Activated T-helper 1 cell treated with anti-CD3 and anti-CD28 coated beads, Interleukin-2, amount 50 U/mL, for 16 hours (primary cell): ENCODE measurements at places on chromosomes 7 and 10.

DNA sequence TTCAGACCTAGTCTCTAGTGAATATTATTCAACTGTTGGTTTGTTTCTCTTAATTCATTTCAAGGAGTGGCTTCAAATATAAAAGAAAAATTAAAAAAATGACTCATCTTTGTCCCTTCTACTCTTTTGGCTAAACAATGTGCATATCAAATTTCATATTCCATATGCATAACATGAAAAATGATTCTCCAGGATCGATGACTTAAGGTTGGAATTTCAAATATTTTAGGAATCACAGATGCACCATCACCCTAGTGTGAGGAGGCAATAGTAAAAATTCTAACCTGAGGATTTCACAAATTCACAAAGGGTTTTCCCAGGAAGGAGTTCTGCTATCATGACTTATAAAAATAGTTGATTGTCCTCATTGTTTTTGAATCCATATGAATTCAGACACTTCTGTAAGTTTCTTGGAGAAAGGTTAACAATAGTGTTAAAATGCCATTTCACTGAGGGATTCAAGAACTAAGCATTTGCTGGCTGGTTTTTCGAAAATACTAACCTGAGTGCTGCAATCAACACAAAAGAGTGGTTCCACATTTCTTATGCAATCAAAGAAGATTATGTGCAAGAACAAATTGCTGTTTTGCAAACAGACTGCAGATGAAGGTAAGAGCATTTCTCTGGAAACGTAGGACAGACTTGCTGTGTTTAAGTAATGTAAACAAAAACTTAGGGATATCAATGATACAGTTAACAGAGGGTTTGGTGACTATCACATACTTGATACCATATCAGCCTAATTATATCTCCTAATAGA, 547.5 kb upstream of the LRRTM3 start:
- DNase-seq: no peak

- no peak for DNase-seq
These were observed 1.8 kb downstream of the MUC17 start for GRCh38 chr7:101021703-101022102.

GRCh38 chr10:17438583-17438982, 15.8 kb downstream of the ST8SIA6 start:
- no peak for DNase-seq

DNA sequence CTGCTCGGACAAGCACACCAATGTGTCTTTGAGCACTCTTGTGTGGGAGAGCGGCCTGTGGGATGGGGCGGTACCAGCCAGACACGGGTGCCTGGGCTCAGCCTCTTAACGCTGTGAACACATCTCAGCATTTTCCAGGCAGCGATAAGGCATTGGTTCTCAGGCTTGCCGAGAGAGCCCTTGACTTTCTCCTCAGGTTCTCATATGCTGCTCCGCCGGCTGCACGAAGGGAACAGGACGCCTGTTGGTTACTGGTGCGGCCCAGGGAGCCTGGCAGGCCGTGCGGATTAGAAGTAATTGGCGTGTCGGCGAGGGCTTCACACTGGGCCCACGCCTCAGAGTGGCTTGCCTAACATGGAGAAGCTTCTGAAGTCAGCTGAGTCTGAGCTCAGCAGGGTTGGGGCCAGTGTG, 456.7 kb upstream of the FOXK1 start:
- no peak for DNase-seq

GRCh38 chr7:25611196-25611595, 382.9 kb upstream of the NPVF start:
- no peak for DNase-seq

GRCh38 chr10:113199459-113199858, 249.4 kb downstream of the TCF7L2 start:
- no peak for DNase-seq

GRCh38 chr10:124198125-124198501, 104.7 kb upstream of the CHST15 start:
- DNase-seq: no peak

DNA sequence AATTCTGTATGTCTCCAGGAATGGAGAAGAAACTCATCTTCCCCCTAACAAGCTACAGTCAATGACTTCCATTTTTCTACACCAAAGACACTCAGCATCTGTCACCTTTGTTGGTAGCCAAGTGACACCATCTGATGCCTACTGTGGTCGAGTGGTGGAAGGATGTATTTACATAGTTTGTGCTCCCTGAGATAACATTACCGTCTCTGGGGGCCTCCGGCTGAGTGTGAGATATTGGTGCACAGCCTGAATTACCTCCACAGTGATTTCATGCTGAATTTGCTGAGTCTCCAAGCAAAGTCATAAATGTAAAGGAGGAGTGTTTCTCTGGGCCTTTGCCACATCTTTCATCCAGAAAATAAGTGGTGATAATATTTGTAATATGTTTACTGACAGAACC, 114.0 kb downstream of the GRID1 start:
- no peak for DNase-seq

GRCh38 chr10:123472606-123473005, 193.5 kb upstream of the GPR26 start:
- no peak for DNase-seq

DNA sequence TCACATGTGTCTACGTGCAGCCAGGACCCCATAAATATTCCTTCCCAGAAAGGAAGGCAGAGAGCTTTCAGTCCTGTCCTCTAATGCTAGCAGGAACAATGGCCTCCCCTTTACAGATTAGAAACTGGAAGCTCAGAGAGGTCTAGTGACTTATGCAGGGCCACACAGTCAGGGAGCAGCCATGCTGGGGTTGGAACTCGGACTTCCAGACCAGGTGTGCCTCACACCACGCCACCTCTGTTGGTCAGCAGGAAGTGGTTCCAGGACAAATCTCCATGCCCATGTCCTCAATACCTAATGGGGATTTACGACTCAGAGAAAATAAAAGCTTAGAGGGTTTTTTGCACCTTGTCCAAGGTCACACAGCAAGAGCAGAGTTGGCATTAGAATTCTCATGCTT, 378.9 kb downstream of the RPS24 start:
- DNase-seq: no peak

GRCh38 chr10:66804962-66805361, 120.9 kb upstream of the LRRTM3 start:
- DNase-seq: no peak

- no peak for DNase-seq
These were observed 664 bp upstream of the UBE3C start for GRCh38 chr7:157138101-157138423.

DNA sequence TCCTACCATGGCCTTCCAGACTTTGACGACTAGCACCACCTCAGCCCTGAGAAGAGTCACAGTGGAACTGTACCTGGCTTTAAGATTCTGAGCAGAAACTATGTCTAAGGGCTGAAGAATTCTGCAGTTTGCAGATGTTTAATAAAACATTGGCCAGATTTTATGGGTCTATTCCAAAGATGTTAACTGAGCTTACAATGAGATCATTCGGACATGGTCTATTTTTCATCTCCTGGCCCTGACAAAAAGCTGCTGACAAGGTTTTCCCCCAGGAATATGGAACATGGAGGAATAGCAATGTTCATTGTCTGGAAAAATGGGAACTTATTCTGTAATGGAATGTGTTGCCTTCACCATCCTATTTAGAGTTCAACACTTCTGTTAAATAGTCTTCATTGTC, 66.4 kb downstream of the PTF1A start:
- DNase-seq: no peak

DNA sequence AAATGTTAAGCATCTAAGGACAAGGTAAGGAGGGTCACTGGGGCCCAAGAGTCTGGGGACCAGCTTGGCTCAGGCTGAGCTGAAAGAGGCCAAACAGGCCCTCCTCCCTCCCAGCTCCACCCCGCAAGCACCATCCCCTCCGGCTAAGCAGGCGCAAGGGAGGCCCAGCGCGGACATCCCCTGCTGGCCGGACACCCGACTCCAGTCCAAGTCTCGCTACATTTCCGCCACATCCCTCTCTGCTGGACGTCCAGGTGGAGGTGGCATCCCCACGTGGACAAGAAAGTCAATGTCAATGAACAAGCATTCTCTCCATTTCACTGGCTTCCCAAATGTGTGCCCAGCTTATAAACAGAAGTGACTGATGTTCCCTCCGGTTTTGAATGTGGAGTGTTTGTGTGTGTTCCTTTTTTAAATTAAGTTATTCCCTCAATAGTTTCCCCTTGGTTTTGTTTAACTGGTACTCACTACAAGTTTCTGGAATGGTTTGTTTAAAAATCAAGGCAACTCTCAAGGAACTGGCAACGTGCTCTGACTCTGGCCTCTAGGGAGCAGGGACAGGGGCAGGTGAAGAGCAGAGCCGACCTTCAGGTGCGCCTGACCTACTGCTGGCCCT, 35.4 kb downstream of the PSAP start:
- no peak for DNase-seq

GRCh38 chr7:151837285-151838042, 39.5 kb downstream of the PRKAG2 start:
- no peak for DNase-seq

DNA sequence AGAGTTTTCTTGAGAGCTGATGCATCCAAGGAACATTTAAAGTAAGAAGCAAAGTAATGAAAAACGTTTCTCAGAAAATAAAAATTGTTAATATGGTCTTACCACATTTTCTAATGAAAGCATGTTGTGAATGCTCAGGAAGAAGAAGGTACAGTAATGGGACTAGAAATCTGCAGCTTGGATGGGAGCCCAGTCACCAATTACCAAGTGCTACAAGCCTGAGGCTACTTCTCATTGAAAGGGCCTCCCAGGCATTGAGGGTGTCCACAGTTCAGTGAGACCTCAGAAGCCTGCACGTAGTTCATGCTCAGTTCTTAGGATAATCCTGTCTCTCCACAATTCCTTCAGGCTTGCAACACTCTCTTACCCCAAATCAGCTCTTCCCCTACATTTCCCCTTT, 17.6 kb downstream of the PTN start:
- no peak for DNase-seq

- DNase-seq: no peak
These were observed 65.8 kb downstream of the APBB1IP start for GRCh38 chr10:26503911-26504310.

GRCh38 chr10:20714518-20714917, 182.6 kb downstream of the NEBL start:
- no peak for DNase-seq

DNA sequence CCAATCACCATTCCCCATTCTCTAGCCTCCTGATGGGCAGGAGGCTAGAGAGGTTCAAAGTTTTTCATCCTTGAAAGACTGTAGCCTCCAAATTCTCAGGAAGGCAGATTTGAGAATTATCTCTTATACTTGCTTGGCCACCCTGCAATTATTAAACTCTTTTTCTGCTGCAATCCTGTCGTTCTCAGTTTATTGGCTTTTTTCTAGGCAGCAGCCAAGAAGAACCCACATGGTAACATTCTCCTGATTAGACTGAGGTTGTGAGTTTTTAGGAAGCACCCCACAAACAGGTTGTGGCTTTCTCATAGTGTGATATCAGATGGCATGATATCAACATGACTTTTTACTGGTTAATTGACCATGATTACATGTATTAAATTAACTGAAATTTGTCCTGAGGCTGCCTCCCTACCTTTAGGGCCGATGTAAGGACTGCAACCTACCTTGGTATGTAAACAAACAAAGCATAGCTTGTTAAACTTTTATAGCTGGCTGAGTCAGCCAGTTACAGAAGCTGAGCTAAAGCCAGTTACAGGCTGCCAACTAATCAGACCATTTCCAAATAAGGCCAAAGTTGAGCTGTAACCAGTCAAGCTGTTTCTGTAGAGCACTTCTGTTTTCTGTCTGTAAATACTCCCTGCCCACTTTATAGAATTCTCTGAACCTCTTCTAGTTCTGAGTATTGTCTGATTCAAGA, 3.2 kb upstream of the ZNF248 start:
- DNase-seq: no peak

GRCh38 chr10:932589-932988, 1.1 kb upstream of the LARP4B start:
- no peak for DNase-seq

DNA sequence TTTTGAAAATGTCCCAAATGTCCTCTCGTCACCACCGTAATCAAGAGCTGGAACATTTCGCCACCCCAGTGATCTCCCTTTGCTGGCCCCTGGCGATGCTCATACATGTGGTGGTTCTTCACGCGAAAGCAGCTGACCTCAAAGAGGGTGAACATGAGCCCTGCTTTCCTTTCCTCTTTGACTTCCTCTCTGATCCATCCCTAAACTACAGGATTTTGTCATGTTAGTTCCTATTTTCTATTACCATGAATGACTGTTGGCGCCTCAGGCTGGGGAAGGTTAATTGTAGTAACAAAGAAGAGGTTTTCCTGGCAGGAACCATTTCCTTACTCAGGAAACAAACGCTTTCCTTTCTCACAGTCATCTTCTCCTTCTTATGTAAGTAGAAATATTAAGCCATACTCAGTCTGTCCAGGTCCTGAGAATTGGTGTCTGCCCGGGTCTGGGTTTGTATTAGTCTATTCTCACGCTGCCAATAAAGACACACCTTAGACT, 114.5 kb downstream of the INSYN2A start:
- DNase-seq: no peak

- no peak for DNase-seq
These were observed 2.0 kb downstream of the CPA2 start for GRCh38 chr7:130268463-130269317.

- no peak for DNase-seq
These were observed 487.6 kb upstream of the MGMT start for GRCh38 chr10:128979405-128979804.

GRCh38 chr7:44224080-44224973, 23.5 kb downstream of the YKT6 start:
- no peak for DNase-seq

DNA sequence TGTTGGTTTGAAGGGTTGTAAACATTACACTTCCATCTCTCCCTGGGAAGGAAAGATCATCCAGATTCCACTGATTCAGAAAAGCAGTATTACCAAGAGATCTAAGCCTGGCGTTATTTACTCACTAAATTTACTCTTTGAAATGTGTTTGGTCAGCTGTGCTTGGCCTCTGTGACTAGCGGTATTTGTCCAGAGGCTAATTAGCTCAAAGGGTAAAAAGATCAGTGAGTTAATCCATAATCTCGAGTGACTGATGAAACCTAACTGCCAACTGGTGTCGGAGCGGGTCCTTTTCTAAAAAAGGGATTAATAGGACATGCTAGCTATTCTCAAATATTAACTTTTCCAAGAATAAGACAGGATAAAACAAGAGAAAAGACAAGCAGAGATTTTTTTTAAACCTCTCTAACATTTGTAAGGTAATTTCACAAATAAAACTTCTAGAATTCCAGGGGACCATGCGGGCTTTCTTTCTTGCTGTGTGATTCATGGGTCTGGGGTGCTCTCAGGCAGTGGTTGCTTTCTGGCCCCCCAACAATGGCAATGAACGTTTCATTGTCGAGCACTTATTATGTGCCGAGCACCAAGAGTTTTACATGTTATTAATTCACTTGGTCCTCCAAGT, 247.3 kb upstream of the AOAH start:
- DNase-seq: no peak

GRCh38 chr10:67225226-67225625, 299.4 kb downstream of the LRRTM3 start:
- no peak for DNase-seq
